ENCODE measurements at places on chromosomes 13 and 19.

- DNase-seq, result no peak
Measured at GRCh38 chr19:57441979-57442752, 7.0 kb downstream of the ZNF749 start.

- no peak for DNase-seq
Measured at GRCh38 chr13:74032325-74032724, 101.9 kb downstream of the KLF12 start.

GRCh38 chr13:51584731-51585672, 740 bp downstream of the WDFY2 start:
- DNase-seq, result peak; percentile 48

- no peak for DNase-seq
Measured at GRCh38 chr13:35354285-35354684, 122.2 kb downstream of the MAB21L1 start.

DNA sequence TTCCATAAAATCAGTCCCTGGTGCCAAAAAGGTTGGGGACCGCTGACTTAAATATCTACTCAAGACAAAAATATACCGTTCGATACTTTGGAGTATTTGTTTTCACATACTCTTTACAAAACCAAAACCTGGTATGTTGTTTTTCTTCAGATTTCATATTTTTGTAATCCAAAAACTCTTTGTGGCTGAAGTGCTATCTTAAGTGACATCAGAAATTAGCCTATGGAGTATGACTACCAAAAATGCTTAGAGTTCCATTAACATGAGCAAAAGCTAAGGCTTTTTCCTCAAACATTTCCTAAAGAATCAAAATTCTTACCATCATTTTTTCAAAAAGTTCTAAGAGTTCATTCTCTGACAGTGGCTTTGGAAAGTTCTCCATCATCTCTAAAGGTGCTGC, 52.0 kb downstream of the DIAPH3 start:
- DNase-seq, result no peak

DNA sequence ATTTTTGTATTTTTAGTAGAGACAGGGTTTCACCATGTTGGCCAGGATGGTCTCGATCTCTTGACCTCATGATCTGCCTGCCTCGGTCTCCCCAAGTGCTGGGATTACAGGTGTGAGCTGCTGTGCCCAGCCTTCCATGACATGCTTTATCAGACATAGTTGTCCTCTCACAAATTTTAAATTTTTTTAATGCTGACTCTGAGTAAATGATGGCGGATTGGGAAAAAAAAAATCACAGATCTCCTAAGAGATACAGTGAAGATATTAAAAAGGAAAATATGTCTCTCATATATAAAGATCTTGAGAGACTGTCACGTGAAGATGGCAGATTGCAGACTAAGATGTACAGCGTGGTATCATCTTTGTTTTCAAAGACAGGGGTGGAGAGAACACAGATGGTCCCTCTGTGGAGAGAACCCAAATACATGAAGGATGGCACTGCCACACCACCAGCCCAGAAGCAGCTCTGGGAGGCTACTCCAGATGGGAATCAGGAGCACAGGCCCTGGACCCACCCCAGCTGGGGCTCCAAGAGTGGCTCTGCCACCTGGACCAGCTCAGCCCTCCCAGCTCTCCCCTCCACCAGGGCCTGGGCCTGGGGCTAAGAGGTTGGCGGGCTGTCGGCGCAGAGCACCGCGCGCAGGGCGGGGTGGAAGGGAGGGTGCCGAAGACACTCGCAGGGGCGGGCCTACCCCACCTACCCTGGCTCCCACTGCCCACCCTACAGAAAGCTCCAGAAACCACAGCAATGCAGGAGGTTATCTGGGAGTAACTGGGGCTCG, 20.0 kb upstream of the CCNP start:
- DNase-seq, result no peak

GRCh38 chr13:56352361-56352760, 788.4 kb upstream of the PRR20A start:
- no peak for DNase-seq
